Right lobe of liver (tissue), 6 donors: ENCODE measurements at places on chromosomes 3 and 15. TPM values are rescaled to one million over a fixed set of nuclear protein-coding genes. Genes with fewer than 3 reads are reported as not detected.

DNA sequence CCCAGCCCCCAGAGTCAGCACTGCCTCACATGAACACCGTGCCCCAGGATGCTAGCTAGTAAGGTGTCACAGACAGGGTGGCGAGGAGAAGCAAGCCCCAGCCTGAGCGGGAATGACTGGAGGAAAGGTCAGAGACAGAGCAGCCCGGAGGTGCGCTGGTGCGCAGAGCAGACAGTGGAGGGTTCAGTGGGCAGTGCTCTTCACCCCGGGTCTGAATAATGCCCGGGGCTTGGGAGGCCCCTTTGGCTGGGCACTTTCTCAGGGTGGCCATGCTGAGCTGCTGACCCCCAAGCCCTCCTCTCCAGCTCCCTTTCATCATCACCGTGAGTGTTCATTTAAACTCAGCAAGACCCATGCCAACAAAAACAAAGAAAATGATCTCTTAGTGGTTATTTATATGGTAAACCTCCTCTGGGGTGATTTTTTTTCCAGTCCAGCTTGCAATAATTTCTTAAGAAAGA is 110.8 kb downstream of the VGLL4 start:
- no peaks in the 10 kb centered on the region for H3K4me1 ChIP-seq
- no peak overlapping the region for H3K27ac ChIP-seq
- DNase-seq = no peak
- H3K27me3 ChIP-seq = no peaks in the 10 kb centered on the region

GRCh38 chr15:98599909-98600691 is 48.2 kb upstream of the IGF1R start:
- H3K4me3 ChIP-seq = peak overlapping the region; percentile 43
- no peak overlapping the region for H3K27ac ChIP-seq
- no peaks in the 10 kb centered on the region for H3K36me3 ChIP-seq
- DNase-seq = peak; percentile 64
- H3K4me1 ChIP-seq = no peaks in the 10 kb centered on the region

GRCh38 chr15:56215769-56216168 is 27.9 kb downstream of the RFX7 start:
- DNase-seq = no peak
- H3K4me1 ChIP-seq = no peaks in the 10 kb centered on the region
- H3K27me3 ChIP-seq = no peaks in the 10 kb centered on the region
- H3K27ac ChIP-seq = no peak overlapping the region

DNA sequence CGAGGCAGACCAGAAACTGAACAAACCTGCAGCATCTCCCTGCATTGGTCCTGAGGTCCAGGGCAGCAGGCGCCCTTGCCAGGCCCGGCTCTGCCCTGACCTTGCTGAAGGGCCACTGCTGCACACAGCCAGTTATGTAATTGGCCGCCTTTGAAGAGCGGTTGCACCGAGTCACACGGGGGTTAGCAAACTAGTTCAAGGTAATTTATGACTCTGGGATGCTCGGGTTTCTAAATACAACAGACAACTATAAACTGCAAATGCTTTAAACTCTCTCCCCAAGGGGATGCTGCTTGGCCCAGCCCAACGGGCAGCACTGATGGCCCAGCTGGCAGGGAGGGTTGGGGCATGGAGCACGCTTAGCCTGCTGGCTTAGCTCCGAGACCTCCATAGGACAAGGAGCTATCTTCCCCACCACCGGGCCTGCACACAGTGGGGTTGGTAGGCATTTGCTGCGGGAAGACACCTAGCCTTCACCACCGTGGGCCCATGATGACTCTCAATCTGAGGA is 60.3 kb upstream of the IQSEC1 start:
- H3K36me3 ChIP-seq = no peaks in the 10 kb centered on the region
- H3K27me3 ChIP-seq = no peaks in the 10 kb centered on the region
- peaks cover 5% of the 10 kb centered on the region for H3K4me1 ChIP-seq
- DNase-seq = peak; percentile 73
- H3K27ac ChIP-seq = no peak overlapping the region
- H3K4me3 ChIP-seq = no peak overlapping the region

DNA sequence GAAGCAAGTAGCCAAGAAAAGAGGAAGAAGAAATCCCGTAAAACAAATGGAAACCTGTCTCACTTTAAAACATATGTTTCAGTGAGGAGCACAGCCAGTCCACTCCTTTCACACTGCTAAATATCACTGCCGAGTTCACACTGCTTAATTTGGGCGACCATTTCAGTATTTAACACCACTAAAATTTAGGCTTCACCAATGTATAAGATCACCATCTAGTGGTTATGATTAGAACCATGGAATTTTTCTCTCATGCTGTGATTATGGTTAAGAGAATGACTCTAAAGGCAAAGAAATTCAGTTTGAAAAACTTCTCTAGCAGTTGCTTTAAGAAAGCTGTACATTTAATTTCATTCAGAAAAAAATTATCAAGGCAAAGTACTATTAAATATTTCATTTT is 16.6 kb downstream of the SLC4A7 start:
- no peak overlapping the region for H3K27ac ChIP-seq
- H3K4me1 ChIP-seq = no peaks in the 10 kb centered on the region
- H3K4me3 ChIP-seq = no peak overlapping the region
- no peaks in the 10 kb centered on the region for H3K36me3 ChIP-seq
- no peak for DNase-seq

DNA sequence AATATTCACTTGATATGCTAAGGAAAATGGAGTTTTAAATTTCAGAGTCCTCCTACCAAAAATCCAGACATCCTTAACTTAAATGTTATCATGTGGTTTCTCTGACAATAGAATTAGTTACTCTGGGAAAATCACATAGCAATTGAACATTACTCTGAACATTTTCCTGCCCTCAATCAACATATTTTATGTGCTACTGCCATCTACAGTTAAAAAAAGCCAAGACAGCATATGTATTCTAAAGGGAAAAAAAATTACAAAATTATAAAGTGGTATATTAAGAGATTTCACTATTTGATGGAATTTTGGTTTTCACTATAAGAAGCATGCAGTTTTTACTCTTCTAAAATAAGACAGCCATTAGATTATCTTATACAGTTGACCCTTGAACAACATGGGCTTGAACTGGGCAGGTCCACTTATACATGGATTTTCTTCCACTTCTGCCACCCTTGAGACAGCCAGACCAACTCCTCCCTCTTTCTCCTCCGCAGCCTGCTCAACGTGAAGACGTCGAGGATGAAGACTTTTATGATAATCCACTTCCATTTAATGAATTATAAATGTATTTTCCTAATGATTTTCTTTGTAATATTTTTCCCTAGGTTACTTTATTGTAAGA is 122.3 kb downstream of the ATP1B3 start:
- H3K36me3 ChIP-seq = no peaks in the 10 kb centered on the region
- H3K27me3 ChIP-seq = no peaks in the 10 kb centered on the region
- no peak overlapping the region for H3K4me3 ChIP-seq
- DNase-seq = no peak

DNA sequence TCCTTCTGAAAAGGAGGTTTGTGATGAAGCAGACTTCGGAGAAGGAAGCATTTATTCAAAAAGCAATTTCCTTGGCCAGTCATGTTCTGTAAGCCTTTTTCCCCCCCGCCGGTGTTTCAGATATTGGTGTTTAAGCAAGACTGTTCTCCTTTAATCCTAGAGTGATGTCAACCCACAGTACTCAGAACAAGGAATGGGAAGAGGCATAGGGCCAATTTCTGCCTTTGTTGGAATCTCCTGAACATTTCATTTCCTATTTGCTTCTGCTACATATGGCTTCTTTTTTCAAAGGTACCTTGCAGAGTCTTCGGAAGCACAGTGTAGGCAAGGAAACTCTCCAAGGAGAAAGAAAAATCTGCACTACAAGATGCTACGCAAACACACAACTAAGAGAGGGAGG is 713.1 kb upstream of the CFAP20DC start:
- no peaks in the 10 kb centered on the region for H3K36me3 ChIP-seq
- H3K27me3 ChIP-seq = no peaks in the 10 kb centered on the region
- H3K4me1 ChIP-seq = peaks cover 9% of the 10 kb centered on the region

DNA sequence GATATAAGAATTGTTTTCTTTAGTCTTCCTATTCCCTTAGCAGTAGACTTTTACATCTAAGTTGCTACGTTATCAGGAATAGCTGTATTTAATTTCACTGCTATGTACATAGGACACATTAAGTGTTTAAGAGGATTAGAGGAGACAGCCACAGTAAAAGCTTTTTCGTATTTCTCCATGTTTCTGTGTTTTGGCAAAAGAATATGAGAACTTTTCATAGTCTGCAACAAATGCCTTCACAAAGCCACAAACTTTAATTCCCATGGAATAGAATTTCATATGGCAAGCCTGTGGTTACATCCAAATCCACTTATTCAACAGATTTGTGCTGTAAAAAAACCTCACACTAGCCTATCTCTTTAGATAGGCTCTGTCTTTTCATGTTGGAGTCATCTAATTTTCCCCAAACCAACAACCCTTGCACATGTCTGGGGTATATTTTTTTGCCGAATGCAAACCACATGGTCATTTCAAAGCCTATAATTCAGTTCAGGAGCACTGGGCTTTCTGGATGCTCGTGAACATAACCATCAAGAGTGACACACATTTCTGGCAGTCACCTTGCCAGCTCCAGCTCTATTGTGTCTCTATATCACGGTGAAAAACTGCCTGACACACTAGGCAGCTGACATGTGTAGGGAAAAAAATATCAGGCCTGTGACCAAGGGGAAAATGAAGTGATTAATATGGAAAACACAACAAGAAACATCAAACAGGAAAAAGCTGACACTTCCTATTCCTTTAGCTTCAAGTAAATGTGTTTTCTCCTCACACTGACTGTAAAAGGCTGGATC is 19.2 kb downstream of the PLD1 start:
- H3K27me3 ChIP-seq = no peaks in the 10 kb centered on the region
- no peaks in the 10 kb centered on the region for H3K36me3 ChIP-seq
- H3K4me1 ChIP-seq = peaks cover 9% of the 10 kb centered on the region
- H3K27ac ChIP-seq = no peak overlapping the region
- no peak overlapping the region for H3K4me3 ChIP-seq
- no peak for DNase-seq

DNA sequence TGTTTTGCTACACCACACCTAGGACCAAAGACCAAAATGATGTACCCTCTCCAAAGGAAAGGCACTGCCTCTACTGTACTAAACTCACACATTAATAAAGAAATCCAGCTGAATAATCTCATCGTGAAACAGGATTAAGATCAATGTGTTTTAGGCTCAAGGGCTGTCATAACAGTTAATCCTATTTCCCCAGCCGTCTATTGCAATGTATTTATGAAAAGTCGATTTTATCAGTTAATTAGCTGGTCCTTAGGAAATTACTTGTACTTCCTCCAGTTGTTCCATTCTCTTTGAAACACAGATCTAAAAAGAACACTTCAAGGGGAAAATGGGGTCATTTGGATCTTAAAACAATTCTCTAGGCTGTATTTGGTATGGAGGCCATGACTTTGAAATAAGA is 8.5 kb downstream of the ETV5 start:
- no peak overlapping the region for H3K27ac ChIP-seq
- DNase-seq = no peak
- no peaks in the 10 kb centered on the region for H3K27me3 ChIP-seq

DNA sequence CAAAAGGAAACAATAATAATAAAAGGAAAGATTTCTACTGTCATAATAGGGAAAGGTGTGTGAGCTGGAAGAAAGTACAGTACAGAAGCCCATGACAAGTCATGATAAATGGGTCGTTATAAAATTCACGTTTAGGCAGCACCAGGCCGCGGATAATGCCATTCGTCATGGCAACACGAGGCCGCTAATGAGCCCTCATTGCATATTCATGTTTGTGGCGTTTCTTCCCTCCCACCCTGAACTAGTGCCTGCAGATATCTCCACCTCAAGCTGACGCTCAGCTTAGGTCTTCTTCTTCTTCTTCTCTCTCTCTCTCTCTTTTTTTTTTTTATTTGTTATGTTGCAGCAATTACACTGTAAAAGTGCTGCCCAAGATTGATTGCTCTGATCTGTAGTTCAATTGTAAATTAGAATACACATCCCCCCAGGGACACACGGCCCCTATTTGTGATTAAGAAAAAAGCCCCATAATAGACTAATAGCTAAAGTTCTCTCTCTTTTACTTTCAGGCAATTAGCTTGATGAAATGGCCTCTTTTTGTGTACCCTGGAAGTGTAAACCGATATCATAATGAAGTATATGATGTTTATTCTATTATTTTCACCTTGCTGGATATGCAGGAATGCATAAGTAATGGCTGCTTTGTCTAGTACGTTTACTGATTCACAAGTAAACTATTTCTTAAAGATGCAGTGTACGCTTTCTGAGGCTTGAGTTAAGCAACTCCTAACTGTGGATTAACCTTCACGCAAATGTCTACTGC is 61.9 kb upstream of the NR2F2 start:
- H3K4me3 ChIP-seq = no peak overlapping the region
- no peak overlapping the region for H3K27ac ChIP-seq
- no peaks in the 10 kb centered on the region for H3K36me3 ChIP-seq
- no peaks in the 10 kb centered on the region for H3K27me3 ChIP-seq

DNA sequence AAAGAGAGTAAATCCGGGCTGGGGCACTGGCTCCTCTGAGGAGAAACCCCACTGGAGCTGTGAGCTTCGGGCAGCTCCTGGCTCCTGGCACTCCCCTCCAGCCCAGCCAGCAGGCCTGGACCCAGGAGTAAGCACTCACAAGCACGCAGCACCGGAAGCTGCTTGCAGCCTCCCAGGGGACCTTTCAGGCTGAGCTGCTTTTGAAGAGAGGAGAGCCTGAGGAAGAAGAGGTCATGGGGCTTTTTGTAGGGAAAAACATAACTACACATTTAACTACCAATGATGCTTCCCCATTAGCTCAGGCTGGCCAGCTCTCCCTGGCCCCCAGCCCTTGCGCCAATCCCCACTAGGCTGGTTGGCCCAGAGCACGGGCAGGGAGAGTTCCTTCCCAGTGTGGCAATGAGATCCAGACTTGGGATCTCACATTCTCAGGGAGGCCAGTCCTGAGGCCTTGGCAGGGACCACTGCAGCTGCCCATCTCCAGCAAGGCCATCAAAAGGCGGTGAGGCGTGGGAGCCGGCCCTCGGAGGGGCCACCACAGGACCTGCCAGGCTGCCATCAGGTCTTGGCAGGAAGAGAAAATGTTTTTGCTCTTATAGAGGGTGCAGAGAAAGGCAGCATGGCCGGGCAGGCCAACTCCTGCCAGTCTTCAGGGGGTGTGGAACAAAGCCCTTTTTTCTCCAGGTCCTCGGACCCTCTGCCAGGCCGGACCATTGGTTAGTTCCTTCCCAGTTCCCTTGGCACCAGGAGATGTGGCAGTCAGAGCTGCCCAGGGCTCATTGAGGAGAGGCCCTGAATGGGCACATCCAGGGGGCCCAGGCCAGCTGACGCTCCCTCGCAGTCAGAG is 41.5 kb upstream of the MFGE8 start:
- H3K4me3 ChIP-seq = no peak overlapping the region
- no peak for DNase-seq
- H3K36me3 ChIP-seq = no peaks in the 10 kb centered on the region
- no peaks in the 10 kb centered on the region for H3K4me1 ChIP-seq
- H3K27ac ChIP-seq = no peak overlapping the region
- H3K27me3 ChIP-seq = no peaks in the 10 kb centered on the region

Gene CELF6
- 0.47 TPM for total RNA-seq

Gene PIGZ
- total RNA-seq = 2.4 TPM

Gene DISP2
- 0.71 TPM for total RNA-seq

Gene TRH
- total RNA-seq = not detected

Gene CFAP44
- total RNA-seq = 2.3 TPM

Gene NME9
- not detected for total RNA-seq
